ENCODE measurements at places on chromosomes 5 and 9.

- DNase-seq = peak; percentile 70
These were observed 3.7 kb upstream of the STXBP1 start for GRCh38 chr9:127608104-127608966.

DNA sequence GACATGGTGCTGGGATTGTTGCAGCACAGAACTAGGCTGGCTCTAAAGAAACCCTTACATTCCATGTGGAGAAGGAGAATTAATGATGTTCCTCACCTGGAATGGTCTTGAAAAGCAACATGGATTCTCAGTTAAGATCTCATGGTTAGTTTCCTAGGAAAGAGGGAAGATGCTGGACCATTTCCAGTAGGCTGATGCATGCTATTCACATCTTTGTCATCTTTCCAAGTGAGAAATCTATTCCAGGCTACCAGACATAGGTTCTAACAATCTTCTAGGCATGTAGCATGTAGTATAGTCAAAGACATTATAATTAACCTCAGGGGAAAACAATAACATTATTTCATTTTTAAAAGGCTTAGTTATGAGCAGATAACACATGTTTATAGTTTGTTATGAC is 44.3 kb downstream of the TMEM252 start:
- DNase-seq = no peak

- DNase-seq = no peak
These were observed 113.1 kb downstream of the JMY start for GRCh38 chr5:79349047-79349446.

- DNase-seq = no peak
These were observed 34.1 kb downstream of the WHRN start for GRCh38 chr9:114471157-114471556.

- no peak for DNase-seq
These were observed 130.0 kb upstream of the LHFPL2 start for GRCh38 chr5:78778538-78778937.

DNA sequence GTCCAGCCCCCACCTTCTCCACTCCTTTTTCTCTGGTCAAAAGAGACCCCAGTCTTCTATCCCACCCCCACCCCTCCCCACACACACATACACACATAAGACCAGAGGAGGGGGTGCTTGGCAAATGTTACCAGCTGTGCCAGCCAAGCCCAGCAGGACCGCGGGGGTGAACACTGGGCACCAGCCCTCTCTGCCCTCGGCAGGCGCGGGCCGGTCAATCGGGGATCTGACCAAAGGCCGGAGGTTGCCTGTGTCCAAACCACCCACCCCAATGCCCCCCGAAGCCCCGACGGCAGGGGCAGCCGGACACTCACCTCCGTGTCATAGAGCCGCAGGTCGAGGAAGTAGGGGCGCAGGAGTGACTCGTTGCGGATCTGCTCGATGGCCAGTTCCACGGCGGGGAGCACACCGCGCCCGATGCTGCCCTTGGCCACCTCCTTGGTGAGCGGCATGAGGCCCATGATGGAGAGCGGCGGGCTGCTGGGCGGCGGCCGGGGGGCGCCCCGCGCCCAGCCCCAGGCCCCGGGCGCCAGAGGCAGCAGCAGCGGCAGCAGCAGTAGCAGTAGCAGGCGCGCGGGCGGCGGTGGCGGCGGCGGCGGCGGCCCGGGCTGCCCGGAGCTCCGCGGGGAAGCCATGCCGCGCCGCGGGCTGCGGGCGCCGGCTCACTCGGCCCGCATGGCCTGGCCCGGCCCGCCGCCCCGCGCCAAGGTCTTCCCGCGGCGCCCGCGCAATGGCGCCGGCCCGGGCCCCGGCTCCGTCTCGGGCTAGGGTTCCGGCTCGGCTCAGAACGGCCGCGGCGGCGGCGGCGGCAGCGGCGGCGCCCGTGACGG is 417 bp downstream of the GABBR2 start:
- no peak for DNase-seq

DNA sequence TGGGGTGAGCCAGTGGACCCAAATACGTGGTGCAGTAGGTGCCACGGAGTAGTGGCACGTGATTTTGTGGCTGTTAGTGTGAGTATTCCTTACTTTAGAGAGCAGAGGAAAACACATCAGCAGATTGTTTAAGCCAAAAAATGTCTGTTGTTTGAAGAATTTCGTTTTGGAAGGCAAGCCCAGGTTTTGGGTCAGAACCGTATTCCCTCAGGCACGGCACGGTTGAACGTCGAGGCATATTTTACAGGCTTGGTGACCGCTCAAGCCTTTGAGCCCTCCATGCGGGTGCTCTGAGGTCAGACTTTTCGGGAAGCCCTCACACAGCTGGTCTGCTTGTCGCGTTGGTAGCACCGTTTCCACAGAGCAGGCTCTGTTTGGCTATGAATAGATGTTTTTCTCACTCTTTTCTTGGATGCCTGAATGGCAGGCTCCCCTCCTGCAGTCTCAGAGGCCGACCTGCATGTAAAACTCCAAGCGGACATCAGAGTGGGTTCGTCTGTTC is 27.2 kb downstream of the NEK6 start:
- no peak for DNase-seq

DNA sequence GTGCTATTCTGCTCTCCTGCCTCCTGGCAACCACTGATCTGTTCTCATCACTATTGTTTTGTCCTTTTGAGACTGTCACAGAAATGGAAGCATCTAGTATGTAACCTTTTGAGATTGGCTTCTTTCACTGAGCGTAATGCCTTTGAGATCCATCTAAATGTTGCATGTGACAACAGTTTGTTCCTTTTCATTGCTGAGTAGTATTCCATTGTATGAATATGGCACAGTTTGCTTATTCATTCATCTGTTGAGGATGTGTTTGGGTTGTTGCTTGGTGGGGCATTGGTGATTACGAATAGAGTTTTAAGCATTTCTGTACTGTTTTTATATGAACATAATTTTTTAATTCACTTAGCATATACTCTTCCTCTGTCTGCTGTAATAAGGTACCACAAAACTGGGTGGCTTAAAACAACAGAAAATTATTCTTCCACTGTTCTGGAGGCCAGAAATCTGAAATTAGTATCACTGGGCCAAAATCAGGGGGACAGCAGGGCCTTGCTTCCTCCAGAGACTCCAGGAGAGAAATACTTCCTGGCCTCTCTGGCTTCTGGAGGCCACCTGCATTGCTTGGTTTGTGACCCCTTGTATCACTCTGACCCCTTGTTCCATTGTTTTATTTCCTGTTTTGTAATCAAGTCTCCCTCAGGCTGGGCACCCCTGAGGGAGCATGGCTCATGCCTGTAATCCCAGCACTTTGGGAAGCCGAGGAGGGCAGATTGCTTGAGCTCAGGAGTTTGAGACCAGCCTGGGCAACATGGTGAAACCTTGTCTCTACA is 53.0 kb downstream of the EXOSC2 start:
- DNase-seq = no peak

DNA sequence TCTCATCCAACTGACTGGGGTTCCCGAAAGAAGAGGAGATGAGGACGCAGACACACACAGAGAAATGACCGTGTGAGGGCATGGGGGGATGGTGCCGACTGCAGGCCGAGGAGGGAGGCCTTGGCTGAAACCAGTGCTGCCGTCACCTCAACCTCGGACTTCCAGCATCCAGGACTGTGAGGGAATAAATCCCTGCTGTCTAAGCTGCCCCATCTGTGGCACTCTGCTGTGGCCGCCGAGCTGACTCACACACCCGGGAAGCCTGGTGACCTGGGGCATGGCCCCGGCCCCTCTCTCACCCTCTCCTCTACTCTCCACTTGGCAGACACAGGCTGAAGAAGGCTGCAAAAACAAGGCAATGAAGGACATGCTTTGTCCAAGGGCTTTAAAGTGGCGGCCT is 4.4 kb upstream of the COL5A1 start:
- DNase-seq = no peak
